Activated CD4-positive, alpha-beta T cell treated with anti-CD3 and anti-CD28 coated beads, Interleukin-2, amount 50 U/mL, for 24 hours (primary cell): ENCODE measurements at places on chromosomes 5 and 9.

DNA sequence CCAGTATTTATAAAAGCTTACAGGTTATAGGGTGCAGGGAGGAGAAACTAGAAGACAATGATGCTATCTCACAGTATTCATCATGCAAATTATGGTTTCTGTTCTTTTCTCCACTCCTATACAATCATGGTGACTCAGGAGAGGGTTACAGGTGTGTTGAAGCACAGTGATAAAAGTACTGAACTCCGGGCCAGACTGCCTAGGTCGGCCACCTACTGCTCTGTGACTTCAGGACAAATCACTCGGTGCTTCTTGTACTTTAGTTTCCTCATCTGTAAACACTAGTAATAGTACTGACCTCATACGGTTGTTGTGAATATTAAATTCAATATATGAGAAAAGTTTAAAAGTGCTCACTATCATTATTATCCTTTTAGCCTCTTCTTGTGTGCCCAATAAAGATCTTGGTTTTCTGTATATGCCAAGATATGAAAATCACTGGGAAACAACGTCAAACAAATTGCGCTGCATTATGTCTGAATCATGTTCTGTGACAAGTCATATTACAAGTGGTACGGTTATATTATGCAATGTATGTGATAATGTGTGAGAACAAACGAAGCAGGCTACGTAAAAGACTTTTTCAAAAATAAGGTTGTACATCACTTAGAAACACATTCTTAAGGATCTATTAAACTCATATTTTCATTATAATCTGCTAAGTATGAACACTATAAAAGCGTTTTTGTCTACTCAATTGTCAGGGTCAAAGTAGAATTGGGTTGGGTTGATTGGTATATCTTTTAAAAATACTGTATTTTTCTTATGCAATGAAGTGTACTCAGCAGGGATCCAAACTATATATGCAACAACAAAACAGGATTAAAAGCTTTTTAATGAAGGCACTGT, 153.3 kb downstream of the EFNA5 start:
- DNase-seq: no peak

GRCh38 chr9:124298646-124299235, 41.0 kb downstream of the NEK6 start:
- no peak for DNase-seq

GRCh38 chr5:117803533-117803932, 1184.8 kb downstream of the DTWD2 start:
- DNase-seq: no peak

DNA sequence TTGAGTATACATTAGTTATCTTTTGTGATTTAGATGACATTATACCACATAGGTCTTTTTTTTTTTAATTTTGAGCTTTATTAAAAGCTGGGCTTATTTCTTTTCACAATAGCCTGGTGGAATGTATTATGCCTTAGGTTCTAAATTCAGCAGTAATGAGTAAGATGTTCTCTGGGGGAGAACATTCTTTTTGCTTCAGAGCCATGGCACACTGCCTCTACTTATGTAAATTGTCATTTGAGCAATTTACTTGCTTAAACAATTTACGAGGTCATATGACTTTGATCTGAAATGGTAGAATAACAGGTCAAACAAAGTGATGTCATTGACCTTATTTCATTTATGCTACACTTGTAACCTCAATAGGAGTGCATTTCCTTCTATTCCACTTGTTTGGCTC, 154.2 kb downstream of the FOCAD start:
- DNase-seq: no peak

DNA sequence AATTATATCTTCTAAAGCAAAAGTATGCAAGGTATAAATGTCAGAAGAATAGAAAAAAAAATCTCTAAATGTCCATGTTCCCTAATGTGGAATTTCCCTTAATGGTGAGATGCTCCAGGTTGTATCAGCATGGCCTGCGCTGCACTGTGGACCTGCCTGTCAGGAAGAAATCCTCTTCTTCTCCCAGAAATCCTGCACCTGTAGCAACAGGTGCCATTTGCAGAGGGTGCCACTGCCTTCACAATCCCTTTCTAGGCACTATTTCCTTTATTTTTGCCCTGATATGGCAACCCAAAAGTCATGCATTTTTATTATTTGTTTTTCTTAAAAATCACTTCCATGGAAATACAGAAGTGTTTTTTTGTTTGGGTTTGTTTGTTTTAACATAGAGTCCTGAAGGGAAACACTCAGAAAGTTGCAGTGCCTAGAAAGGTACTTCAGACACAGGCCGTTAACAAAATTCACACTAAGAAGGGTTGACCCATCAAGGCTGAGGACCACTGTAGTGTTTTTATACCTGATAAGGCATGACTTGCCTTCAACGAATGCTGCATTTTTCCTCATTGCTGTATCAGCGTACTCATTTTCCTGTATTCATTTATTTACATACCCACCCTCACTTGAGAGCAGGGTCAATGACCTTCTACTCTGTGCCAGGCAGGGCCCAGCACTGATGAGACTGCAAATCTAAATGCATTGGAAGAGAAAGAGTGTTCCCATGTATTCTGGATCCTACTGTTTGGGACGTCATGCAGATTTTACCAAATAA, 177.8 kb downstream of the SNX18 start:
- DNase-seq: no peak

- DNase-seq: no peak
These were observed 372.1 kb downstream of the DTWD2 start for GRCh38 chr5:118616281-118616680.

DNA sequence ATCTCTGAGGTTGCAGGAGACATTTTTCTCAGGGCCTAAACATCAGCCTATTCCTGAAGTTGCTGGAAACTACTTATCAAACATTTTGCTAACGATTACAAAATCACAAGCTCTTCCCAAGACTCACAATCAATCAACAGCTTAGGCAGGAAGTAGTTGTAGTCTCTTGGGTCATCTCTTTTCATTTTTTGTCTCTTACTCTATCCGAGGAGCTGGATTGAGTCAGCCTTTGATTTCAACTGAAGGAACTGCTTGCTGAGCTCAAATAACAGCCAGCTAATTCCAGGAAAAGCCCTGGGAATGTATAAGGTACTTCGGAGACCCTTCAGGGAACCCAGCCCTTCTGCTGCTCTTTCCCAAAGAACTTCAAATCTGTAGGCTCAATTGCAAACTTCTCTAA, 398.9 kb downstream of the PLK2 start:
- DNase-seq: no peak

GRCh38 chr5:91125916-91126315, 257.2 kb downstream of the ARRDC3 start:
- DNase-seq: no peak

- DNase-seq: no peak
These were observed 115.9 kb upstream of the SH3GL2 start for GRCh38 chr9:17462869-17463464.

DNA sequence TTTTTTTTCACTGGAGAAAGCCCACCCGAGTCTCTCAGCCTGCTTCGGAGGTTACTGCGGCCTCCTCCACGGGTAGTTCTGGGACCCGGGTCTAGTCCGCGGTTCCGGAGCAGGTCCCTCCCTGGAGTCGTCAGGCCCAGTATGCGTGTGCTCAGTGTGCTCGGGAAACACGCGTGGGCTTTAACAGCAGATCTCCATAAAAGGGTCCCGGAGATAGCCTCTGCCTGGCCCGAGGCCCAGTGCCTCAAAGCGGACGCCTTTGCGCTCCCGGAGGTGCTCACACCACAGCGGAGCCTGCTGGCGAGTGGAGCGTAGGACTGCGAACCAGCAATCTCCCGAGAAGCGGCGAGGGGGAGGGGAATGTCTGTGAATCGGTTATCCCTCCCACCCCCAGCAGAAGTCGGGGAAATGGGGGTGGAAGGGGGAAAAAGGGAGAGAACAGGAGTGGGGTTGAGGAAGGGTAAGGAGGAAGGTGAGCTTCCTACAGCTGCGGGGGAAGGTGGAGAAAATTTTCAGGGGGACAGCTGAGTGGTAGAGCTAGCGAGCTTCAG, 28.7 kb downstream of the CDKN2A start:
- no peak for DNase-seq

- DNase-seq: no peak
These were observed 81.6 kb downstream of the TLE1 start for GRCh38 chr9:81607593-81608288.

DNA sequence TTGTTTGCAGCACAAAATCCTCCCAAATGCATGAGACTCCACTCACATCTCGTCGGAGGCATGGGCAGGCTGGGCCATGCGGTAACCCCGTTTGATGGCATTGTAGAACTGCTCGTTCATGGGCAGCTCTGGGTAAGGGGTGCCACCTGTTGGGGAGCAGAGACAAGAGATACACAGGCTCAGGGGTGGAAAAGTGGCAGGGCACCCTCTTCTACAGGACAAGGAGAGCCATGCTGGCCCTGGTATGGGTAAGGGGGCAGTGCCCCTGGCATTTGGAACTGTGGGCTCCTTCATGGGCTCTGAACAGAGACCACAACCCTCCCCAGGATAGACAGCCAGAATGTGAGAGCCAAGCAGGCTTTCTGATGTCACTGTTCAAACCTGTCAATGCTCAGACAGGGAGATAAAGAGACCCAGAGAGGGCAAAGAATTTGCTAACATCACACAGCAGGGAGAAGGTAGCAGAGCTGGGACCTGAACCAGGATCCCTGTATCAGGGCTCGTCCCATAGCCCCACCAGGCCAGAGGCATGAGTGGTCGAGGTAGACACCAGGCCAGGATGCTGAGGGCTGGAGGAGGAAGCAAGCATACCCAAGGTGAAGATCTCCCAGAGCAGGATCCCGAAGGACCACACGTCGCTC, 33.2 kb upstream of the CSF1R start:
- DNase-seq: no peak

GRCh38 chr5:168727547-168727946, 148.4 kb upstream of the PANK3 start:
- no peak for DNase-seq

- DNase-seq: no peak
These were observed 88.6 kb downstream of the GNAQ start for GRCh38 chr9:77943057-77943456.

GRCh38 chr9:30519756-30520155, 1864.7 kb upstream of the ACO1 start:
- no peak for DNase-seq

DNA sequence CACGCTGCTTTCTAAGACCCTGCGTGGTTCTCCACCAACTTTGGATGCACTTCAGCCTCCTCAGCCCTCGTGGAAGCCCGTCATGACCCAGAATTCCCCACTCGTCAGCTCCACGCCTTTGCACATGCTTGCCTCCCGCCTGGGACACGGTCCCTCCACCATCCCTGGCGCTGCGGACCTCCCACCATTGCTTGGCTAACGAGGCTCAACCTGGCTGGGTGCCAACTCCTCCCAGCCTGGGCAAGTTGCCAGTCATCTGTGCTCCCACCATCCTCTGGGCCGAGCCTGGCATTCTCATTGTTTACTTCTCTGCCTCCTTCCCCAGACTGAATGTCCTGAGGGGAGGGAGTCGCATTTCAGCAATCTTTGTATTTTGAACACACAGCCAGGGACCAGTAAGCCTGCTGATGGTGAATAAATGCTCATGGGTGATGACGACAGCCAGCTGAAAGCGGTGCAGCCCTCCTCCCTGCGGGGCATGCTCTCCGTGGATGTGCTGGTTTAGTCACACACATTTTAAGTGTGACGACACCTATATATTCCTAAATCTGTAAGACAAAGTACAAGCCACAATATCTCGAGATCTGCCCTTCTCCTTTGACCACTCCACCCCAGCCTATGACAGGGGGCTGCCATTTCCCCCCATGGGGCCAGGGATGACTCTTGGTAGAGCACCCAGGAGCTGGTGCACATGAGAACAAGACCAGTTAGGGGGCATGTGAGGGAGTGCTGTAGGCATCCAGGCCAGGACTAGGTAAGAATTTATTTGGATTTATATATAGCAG, 37.6 kb downstream of the ANKRD33B start:
- DNase-seq: no peak

GRCh38 chr5:88872971-88873370, 10.0 kb downstream of the MEF2C start:
- DNase-seq: no peak

- no peak for DNase-seq
These were observed 23.5 kb upstream of the ATG10 start for GRCh38 chr5:81948349-81948748.

- no peak for DNase-seq
These were observed 38.7 kb downstream of the NLN start for GRCh38 chr5:65760504-65761275.

GRCh38 chr9:28866951-28867350, 1293.7 kb upstream of the C9orf72 start:
- DNase-seq: no peak

GRCh38 chr5:135063511-135064234, 29.6 kb upstream of the PITX1 start:
- DNase-seq: no peak

GRCh38 chr9:71936066-71936465, 24.6 kb downstream of the C9orf85 start:
- DNase-seq: no peak

DNA sequence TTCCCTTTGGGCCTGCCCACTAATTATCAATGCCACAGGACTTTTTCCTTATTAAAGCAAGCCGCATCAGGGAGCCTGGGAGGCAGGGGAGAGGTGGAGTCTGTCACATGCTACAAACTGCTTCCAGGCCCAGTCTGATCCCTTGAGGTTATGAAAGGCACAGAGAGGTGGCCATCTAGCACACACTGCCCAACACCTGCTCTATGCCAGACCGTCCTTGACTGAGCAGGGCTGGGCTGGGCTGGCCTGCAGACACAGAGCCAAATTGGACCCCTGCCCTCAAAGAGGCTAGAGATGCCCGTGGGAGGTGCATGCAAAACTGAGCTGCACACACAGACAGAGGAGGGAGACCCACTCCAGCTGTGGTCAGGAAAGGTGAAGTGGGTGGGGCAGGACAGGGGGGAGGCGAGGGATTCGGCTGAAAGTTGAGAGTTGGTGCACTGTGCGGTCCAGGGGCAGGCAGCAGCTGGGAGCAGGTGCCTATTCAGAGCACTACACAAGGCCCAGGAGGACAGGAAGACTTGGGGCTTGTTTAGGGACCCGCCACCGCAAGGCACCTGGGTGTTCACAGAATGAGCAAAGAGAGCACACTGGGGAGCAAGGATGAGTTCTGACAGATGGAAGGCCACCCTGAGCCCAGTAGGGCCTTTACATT, 36.4 kb upstream of the TCF7 start:
- DNase-seq: no peak

- no peak for DNase-seq
These were observed 21.6 kb upstream of the SLC9A3 start for GRCh38 chr5:545641-546375.

GRCh38 chr5:119166026-119166425, 95.1 kb downstream of the DMXL1 start:
- no peak for DNase-seq

DNA sequence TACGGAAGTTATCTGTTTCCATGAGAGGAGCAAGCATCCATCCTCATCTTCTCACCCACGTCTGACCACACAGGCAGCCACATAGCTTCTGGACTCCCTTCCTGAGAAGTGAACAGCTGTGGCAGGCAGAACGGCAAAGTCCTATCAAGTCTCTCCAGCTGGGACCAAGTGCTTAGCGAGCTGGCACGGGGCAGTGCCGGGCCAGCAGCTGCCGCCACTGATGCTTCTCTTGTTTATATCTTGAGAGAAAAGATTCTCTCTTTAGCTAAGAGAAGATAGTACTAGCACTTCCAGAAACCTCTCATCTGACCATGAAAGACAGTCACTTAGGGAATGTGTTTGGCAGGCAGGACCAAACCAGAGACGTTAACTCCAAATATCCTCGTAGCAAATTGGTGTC, 37.2 kb downstream of the PLAC8L1 start:
- DNase-seq: no peak
